KG1 (cell line): ENCODE measurements at places on chromosomes 6 and 20.

GRCh38 chr6:45921691-45922281 is 93.9 kb downstream of the CLIC5 start:
- DNase-seq = no peak

- DNase-seq = no peak
Observed at GRCh38 chr20:37096415-37097041, 731 bp upstream of the RBL1 start.

DNA sequence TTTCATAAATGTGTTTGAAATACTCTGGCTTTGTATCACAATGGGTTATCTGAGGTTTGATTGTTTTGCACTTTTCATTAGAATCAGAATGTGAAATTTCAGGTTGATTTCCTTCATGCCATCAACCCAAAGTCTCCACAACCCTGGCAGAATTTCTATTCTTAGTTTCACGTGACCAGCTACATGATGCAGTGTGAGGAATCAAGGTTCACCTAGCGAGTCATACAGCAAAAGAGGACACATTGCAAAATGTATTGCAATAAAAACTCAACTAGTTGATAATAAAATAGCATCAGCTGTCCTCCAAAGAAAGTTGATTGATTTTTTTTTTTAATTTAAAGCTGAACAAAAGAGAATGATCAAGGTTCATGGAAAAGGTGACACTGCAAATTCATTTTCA is 2.2 kb downstream of the HAO1 start:
- no peak for DNase-seq

- no peak for DNase-seq
Observed at GRCh38 chr20:10496465-10496864, 61.4 kb downstream of the SLX4IP start.

- no peak for DNase-seq
Observed at GRCh38 chr6:30600451-30600961, 16.5 kb downstream of the PPP1R10 start.

DNA sequence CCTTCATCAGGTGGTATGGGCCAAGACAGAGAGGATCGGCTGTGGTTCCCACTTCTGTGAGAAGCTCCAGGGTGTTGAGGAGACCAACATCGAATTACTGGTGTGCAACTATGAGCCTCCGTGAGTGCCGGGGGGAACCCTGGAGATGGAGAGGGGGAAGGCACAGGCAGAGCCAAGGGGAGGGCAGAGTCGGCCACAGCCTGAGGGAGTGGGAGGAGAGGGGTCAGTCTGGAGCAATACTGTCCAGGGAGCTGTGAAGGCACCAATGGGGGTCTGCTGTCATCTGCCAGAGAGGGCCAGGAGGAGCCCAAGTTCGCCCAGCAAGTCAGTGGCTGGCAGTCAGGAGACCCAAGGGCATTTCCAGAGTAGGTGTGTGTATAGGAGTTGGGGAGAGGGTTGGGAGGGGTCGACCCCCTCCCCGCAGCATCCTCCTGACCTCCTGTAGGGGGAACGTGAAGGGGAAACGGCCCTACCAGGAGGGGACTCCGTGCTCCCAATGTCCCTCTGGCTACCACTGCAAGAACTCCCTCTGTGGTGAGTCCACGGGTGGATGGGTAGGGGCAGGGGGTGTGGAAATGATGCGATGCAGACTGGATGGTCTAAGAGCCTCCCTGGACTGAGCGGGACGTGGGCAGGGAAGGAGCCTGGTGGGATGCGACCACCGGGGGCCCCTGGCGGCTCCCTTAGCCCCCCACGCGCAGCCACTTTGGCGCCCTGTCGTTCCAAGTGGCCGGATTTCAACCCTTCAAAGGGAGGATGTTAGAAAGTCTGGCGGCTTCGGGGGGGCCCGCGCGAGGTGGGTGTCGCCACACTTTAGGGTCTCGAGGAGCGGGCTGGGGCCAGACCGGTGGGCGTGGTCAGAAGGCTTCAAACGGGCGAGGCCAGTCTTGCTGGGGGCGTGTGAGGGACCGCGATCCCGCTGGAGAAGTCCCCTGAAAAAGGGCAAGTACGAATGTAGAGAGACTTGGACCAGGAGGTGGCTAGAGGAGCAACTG is 7.2 kb downstream of the PI16 start:
- DNase-seq = no peak

DNA sequence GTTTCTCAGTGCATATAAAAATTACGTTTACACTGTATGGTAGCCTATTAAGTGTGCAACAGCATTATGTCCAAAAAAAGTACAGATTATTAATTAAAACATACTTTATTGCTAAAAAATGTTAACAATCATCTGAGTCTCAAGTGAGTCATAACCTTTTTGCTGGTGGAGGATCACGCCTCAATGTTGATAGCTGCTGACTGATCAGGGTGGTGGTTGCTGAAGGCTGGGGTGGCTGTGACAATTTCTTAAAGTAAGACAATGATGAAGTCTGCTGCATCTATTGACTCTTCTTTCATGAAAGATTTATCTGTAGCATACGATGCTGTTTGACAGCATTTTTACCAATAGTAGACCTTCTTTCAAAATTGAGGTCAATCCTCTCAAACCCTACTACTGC is 155.1 kb downstream of the BTBD9 start:
- no peak for DNase-seq

GRCh38 chr6:158536891-158537798 is 22.7 kb upstream of the TMEM181 start:
- DNase-seq = no peak

- no peak for DNase-seq
Observed at GRCh38 chr6:113680301-113680700, 176.8 kb upstream of the MARCKS start.

DNA sequence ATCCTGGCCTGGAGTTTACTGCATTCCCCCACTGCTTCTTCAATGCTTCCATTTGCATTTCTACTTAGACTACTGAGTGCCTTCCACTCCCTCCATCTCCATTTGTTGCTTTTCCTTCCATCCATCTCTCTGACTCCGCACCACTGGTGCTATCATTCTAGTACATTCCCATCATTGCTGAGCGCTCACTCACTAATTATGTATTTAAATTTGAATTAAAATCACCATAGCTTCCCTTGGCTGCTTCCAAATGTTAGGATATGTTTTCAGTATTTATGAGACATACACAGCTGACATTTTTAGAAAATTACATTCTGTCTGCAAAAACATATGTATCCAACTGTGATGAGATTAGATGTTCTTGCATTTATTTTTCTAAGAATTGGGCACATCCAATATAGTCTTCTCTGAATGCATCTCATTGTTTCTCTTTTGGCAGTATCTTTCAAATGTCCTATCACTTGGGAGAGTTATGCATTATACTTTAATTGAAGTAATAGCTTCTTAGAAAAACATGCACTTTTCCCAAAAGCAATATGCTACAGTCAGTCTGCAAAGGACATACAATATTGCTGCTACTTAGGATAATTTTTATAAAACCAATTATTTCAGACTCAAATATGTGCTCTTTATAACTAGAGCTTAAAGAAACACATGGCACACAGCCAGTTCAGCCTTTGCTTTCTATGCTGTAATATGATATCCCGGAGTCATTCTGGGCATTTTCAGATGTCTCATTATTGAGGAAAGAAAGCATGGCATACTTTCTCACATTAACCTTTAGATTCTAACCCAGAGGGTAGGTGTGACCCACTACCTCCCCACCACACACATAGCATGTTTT is 12.1 kb upstream of the COL21A1 start:
- no peak for DNase-seq

DNA sequence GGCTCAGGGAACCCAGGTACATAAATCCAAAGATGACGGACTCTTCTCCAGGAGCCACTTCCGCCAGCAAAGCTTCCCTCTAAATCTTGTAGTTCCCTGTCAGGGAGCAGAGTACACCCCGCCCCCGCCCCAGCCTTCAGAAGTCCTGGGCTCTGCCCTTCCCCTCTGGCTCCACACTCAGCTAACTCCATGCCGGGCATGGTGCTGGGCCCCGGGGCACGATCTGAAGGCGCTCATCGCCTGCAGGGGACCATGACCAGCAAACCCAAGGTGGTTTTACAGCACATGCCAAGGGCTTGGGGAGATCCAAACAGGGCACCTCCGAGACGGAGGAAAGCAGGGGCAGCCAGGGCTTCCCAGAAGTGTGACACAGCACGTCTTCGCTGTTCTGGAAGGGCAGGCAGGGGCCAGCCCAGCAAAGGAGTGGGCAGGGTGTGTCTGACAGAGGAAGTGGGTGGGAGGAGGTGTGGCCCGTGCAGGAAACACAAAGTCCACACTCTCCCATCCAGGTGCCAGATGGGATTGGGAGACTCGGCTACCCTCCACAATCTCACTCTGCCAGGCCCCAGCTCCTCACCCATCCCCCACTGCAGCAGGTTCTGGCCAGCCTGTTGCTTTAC is 41.6 kb upstream of the SLC22A2 start:
- DNase-seq = no peak

GRCh38 chr6:98695091-98695801 is 139.1 kb upstream of the POU3F2 start:
- DNase-seq = no peak

- DNase-seq = no peak
Observed at GRCh38 chr20:34895465-34895864, 19.1 kb downstream of the ACSS2 start.

DNA sequence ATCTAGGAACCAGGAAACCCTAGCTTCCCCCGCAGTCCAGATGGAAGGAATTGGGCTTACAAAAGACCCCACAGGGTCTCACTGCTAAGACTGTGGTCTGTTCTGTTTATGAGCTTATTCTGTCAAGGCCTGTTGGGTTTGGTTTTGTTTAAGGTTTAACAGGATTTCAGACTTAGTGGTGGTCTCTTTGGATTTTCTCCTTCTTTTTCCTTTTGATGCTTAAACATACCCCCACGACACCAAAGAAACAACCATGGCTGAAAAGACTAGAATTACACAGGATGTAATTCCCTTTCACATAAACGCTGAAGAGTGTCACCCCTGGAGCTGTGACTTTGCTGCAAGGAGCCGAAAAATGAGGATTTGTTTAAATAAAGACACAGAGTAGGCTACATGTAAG is 408.6 kb downstream of the PREX1 start:
- no peak for DNase-seq

- no peak for DNase-seq
Observed at GRCh38 chr6:39369987-39370386, 47.5 kb upstream of the KCNK16 start.

GRCh38 chr20:53322651-53323050 is 271.0 kb downstream of the ZNF217 start:
- no peak for DNase-seq
